ENCODE measurements at places on chromosomes 5 and 9.

- DNase-seq, result no peak
These were observed 84.6 kb downstream of the AOPEP start for GRCh38 chr9:94811074-94811473.

DNA sequence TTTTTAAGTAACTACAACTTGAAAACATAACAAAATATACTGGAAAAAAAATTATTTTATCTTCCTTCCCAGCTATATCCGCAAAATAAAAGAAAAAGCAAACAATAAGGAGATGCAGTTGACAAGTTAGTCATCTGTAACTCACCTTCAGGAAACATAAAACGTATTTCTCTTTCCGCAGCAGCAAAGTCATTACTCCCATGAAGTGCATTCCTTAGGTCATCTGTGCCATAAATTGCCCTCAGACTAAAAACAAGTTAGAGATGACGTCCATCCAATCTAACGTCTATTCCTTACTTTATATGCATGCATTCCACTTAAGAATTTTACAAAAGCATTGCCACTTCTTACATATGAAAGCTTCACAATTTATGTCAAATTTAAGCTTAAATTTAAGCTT, 10.9 kb downstream of the NME5 start:
- no peak for DNase-seq

DNA sequence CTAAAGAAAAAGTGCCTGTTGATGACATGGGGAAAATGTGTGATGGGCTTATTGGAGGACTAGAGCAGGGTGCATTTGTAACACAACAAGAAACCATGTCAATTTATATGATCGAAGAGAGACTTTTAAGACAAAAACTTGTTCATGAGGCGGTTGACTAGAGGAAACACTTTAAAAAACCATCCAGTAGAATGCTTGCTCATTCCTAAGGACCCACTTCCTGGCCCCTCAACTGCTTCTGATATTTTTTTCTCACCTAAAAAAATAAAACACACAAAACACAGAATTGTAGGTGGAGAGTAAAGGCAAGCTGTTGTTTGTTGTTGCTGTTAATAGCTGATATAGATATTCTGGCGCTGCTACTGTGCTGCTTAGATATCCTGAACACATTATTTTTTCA, 50.6 kb downstream of the SPIN1 start:
- no peak for DNase-seq

- DNase-seq, result no peak
These were observed 198.7 kb downstream of the NR2F1-AS1 start for GRCh38 chr5:93382188-93382825.

- DNase-seq, result no peak
These were observed 24.6 kb upstream of the GALNT10 start for GRCh38 chr5:154165886-154166285.

- no peak for DNase-seq
These were observed 977 bp upstream of the PRDM12 start for GRCh38 chr9:130663258-130663976.
